Right atrium auricular region (tissue), 2 donors: ENCODE measurements at places on chromosomes 3 and 15.

DNA sequence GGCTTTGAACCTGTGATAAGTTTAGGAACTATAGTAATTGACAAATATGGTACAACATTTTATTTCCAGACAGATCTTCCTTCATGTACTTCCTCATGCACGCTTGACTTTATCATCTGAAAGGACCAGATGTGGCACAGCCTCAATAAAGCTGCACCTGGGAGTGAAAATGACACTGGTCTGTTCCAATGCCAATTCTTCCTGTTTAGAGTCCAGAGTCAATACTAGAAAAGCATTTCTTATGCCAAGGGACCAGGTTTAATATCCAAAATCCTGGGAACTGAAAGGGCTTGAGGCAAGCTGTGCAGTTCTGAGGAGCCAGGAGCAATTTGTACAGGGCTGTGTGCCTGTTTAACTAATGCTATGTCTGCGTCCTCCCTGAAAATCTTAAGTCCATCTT lies 15.3 kb downstream of the DPH6 start:
- no peak for DNase-seq
- H3K36me3 ChIP-seq: no peaks in the 10 kb centered on the region
- no peak overlapping the region for H3K4me3 ChIP-seq
- H3K27me3 ChIP-seq: no peaks in the 10 kb centered on the region

DNA sequence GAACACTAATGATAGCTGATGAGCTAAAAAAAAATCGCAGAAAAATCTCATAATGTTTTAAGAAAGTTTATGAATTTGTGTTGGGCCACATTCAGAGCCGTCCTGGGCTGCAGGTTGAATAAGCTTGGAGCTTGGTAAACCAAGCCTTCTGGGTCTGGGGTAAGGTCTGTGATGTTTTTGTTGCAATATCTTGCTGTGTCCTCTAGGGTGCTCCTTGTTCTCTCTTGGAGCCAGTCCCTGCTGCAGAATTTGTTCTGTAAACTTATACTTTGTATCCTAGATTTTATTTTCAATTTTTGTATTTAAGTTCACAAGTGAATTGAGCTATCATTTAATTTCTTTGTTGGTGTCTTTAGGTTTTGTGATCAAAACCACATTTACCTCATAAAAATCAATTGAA lies 143.7 kb downstream of the NR1D2 start:
- H3K27ac ChIP-seq: no peak overlapping the region
- no peak for DNase-seq
- no peaks in the 10 kb centered on the region for H3K4me1 ChIP-seq
- H3K27me3 ChIP-seq: no peaks in the 10 kb centered on the region

GRCh38 chr15:60760646-60761504 lies 281.9 kb upstream of the ICE2 start:
- H3K4me1 ChIP-seq: peaks cover 23% of the 10 kb centered on the region
- no peaks in the 10 kb centered on the region for H3K27me3 ChIP-seq
- H3K27ac ChIP-seq: no peak overlapping the region
- H3K36me3 ChIP-seq: no peaks in the 10 kb centered on the region
- no peak overlapping the region for H3K4me3 ChIP-seq

DNA sequence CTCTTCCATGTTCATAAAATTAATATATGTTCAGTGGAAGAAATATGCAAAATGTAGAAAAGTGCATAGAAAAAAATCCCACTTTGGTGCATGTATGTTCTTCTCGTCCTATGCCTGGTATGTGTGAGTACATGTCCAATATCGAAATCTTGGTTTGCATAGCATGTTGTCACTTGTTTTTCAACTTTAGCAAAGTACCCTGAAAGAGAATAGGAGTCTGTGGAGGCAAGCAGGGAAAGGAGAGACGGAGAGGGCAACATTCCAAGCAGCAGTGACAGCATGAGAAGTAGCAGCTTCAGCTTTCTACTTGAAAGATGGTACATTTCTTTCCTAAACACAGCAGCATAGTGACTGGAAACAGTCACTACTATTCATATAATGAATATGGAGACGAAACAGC lies 56.8 kb upstream of the CACNA2D3 start:
- no peak overlapping the region for H3K27ac ChIP-seq
- no peaks in the 10 kb centered on the region for H3K36me3 ChIP-seq
- no peaks in the 10 kb centered on the region for H3K4me1 ChIP-seq
- no peak for DNase-seq

- H3K36me3 ChIP-seq: no peaks in the 10 kb centered on the region
- no peak overlapping the region for H3K27ac ChIP-seq
- peaks cover 23% of the 10 kb centered on the region for H3K27me3 ChIP-seq
- H3K4me3 ChIP-seq: no peak overlapping the region
- H3K4me1 ChIP-seq: no peaks in the 10 kb centered on the region
Observed at GRCh38 chr15:41501931-41502794, 8.5 kb downstream of the ITPKA start.

DNA sequence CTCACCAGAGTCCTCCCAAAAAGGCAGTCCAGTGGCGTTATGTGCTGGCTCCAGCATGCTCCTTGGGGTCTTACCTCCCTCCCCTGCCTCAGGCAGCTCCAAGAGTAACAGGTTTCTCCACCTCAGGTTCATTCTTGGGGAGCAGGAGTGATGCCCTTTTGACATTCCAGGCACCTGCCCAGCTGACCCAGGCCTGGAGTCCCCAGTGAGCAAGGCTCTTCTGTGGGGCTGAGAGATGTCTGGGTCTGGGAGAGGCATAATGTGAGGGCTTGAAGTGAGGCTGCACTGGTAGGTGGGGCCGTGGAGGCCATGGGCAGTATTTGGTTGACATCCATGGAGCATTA lies 15.3 kb downstream of the PXYLP1 start:
- H3K27me3 ChIP-seq: no peaks in the 10 kb centered on the region
- DNase-seq: no peak

DNA sequence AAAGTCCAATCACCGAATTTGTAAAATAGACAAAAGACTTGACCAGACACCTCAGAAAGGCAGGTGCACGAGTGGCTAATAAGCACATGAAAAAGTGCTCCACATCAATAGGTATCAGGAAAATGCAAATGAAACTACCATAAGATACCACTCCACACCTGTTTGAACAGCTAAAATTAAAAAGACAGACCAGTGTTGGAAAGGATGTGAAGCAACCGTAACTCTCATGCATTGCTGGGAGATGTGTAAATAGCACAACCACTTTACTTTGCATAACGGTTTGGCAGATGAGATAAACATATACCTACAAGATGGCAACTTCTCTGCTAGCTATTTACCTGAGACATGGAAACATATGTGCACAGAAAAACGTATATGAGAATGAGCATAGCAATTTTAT lies 56.9 kb downstream of the CADPS start:
- no peak for DNase-seq
- no peaks in the 10 kb centered on the region for H3K4me1 ChIP-seq
- H3K27me3 ChIP-seq: no peaks in the 10 kb centered on the region

- H3K4me1 ChIP-seq: no peaks in the 10 kb centered on the region
- H3K36me3 ChIP-seq: no peaks in the 10 kb centered on the region
- H3K27me3 ChIP-seq: no peaks in the 10 kb centered on the region
- H3K27ac ChIP-seq: no peak overlapping the region
- no peak for DNase-seq
- no peak overlapping the region for H3K4me3 ChIP-seq
Observed at GRCh38 chr3:8864402-8865350, 95.3 kb upstream of the OXTR start.

DNA sequence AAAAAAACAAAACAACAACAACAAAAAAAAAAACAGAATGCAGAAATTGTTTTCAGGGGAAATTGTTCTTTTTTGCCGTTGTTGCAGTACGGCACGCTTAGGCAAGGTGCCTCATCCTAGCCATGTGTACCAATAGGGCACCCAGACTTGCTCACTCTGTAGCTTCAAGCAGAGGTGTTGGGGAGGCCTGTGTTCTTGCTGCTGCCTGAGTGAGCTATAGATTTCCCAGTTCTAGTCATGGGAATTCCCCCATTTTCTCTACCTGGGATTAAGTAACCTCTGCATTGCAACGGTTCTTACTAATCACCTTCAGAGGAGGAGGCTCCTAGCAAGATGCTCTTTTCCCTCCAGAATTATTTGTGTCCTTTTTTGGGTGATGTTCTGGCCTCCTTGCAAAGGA lies 12.9 kb upstream of the PARL start:
- H3K36me3 ChIP-seq: no peaks in the 10 kb centered on the region
- no peak for DNase-seq
- H3K27me3 ChIP-seq: no peaks in the 10 kb centered on the region
- H3K27ac ChIP-seq: no peak overlapping the region
- H3K4me1 ChIP-seq: no peaks in the 10 kb centered on the region

GRCh38 chr15:88450125-88450798 lies 16.9 kb downstream of the MRPL46 start:
- no peak overlapping the region for H3K27ac ChIP-seq
- DNase-seq: no peak
- peaks cover 8% of the 10 kb centered on the region for H3K4me1 ChIP-seq
- no peaks in the 10 kb centered on the region for H3K36me3 ChIP-seq
- H3K4me3 ChIP-seq: no peak overlapping the region

- H3K27me3 ChIP-seq: no peaks in the 10 kb centered on the region
- no peak overlapping the region for H3K4me3 ChIP-seq
- no peaks in the 10 kb centered on the region for H3K36me3 ChIP-seq
- DNase-seq: no peak
- H3K27ac ChIP-seq: no peak overlapping the region
- H3K4me1 ChIP-seq: no peaks in the 10 kb centered on the region
Observed at GRCh38 chr15:97836003-97836402, 124.5 kb upstream of the ARRDC4 start.
